ENCODE measurements at places on chromosomes 13 and 19.
A peak's percentile ranks its signal among the peaks of the same experiment; 100 is the strongest.

- no peak for DNase-seq
Measured at GRCh38 chr13:103164251-103164650, 98.0 kb upstream of the SLC10A2 start.

DNA sequence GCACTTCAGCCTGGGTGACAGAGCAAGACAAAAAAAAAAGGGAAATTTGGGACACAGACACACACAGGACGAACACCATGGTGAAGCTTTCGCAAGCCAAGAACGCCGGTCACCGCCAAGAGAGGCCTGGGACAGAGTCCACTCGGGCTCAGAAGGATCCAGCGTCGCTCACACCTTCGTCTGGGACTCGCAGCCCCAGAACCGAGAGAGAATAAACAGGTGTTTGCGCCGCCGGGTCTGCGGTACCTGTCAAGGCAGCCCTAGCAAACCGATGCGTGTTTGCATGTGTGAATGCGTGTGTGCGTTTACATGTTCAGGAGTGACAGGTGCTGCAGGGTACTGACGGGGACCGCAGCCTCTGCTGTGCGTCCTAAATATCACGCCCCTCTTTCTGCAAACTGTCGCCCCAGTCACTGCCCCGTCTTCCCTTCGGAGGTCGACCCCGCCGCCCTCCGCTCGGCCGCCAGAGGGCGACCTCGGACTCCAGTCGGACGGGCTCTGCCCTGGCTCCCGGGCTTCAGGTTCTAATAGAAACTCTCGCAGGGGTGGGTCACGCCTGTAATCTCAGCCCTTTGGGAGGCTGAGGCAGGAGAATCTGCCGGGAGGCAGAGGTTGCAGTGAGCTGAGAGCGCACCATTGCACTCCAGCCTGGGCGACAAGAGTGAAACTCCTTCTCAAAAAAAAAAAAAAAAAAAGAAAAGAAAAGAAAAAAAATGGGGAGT is 11.8 kb upstream of the CSNK1G2 start:
- peak; percentile 88 for DNase-seq

- peak; percentile 50 for DNase-seq
Measured at GRCh38 chr13:35144166-35144890, 202.3 kb downstream of the NBEA start.

DNA sequence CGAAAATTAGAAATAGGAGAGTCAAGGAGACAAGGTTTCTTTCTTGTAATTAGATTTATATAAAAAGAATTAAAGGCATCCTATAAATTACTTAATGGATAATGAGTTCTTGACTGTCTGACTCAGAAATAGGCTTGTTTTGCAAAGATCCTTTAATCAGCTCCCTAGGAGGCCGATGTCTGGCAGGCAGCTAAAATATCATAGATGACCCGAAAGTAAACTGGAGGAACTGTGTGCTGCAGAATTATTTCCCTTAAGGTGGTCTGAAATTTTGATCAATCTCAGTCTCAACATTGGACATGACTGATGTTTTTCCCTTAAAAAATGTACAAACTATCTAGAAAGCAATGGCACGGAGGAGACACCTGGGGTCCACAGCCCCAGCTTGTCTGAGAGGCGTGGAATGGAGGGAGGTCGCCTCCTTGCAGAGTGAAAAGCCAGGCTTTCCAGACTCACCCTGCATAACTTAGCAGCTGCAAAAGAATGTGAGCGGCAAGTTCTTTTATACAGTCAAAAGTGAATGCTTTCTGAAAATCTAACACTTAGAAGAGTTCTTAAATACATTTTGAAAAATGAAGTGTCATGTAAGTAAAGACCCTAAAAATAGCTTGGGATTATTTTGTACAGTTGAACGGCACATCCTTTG is 44.8 kb downstream of the MBNL2 start:
- no peak for DNase-seq
